Thyroid gland (tissue), 4 donors: ENCODE measurements at places on chromosomes 1 and 21. TPM values are rescaled to one million over a fixed set of nuclear protein-coding genes. Genes with fewer than 3 reads are reported as not detected.
A peak's percentile ranks its signal among the peaks of the same experiment; 100 is the strongest.

- DNase-seq, result no peak
Measured at GRCh38 chr1:205669341-205670149, 10.8 kb downstream of the SLC45A3 start.

Gene UBL4B
- not detected for total RNA-seq

DNA sequence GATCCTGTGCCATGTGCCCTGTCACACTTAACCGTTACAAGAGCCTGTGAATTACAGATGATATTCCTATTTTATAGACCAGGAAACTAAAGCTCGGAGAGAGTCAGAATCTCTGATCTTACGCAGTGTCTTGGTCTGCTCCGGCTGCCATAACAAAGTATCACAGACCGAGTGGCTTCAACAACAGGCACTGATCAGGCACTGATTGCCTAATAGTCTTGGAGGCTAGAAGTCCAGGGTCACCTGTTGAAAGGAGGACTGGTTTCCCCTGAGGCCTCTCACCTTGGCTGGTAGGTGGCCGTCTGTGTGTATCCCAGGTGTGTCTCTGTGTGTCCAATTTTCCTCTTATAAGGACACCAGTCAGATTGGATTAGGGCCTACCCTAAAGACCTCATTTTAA lies 31.5 kb upstream of the KCNE2 start:
- DNase-seq, result no peak

DNA sequence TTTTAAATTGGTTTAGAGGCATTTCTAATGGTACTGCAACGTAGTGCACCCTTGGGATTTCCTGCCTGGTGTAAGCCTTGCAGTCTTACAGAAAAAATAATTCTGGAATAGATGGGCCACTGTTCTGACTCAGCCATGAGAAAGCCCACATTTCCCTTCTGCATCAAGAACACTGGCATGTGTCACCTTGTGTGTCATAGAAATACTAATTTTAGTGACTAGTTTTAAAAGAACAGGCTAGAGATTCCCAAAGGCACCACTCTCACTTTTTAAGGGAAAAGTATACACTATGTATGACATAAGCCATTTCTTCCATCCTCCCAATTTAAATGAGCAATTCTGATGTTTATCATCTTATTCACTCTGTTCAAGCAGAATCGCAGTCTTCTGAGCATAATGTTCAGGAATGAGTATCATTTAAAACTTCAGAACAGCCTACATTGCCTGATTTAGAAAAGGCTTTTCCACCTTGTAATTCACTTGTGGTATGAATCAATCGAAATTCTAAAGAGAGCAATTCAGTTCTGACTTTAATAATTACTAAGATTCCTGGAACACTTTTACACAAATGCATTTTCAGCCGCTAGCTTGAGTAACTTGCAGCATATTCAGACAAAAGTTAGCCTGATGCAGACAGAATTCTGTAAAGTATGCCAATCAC lies 18.8 kb downstream of the RGS13 start:
- no peak for DNase-seq

- DNase-seq, result no peak
Measured at GRCh38 chr1:36126797-36127500, 1.9 kb upstream of the COL8A2 start.

DNA sequence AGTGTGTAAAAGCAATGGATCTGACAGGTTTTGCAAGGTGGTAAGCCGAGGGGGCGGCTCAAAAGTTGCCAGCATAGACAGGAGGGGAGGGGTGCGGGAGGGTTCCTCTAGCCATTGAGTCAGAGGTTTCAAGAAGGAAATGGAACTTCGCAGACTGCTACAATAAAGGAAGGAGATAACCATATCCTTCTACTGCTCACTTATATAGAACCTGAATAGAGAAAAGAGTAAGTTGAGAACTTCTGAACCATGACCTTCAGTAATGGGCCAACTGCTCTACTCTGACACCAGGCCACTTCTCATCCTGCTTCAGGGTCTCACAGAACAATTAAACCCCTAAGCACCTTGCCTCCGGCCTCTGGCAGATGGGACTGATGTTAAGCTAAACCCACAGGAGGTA lies 26.3 kb upstream of the BCAR3 start:
- no peak for DNase-seq

Gene OBSCN
- total RNA-seq, result 31.5 TPM

GRCh38 chr1:218739426-218739825 lies 394.3 kb downstream of the TGFB2 start:
- DNase-seq, result no peak

DNA sequence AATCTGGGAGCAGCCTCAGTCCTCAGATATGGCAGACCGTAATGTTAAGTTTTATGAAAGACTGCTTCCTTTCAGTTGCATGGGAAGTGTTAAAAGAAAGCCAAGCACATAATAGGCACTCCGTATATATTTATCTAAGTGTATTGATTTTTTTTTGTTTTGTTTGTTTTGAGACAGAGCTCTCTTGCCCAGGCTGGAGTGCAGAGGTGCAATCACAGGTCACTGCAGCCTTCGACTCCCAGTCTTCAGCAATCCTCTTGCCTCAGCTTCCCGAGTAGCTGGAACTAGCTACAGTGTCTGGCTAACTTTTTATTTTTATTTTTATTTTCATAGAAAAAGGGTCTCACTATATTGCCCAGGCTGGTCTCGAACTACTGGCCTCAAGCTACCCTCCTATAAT lies 341.8 kb downstream of the USH2A start:
- DNase-seq, result no peak

DNA sequence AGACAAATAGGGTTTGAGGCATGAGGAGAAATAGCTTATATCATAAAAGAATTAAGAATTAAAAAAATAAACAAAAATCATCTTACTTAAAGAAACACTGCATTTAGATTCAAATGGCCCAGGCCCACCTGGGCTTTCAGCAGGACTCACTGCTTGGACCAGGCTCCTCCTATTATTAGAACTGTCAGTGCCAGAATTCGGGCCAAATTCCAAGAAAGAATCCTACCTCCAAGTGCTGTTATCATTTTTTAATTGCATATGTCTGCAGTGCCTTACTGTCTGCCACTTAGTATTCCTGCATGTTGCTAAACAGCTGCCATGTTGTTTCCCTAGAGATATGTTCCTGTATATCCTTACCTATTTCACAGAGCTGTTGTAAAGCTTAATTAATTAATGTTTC lies 112.0 kb downstream of the BARHL2 start:
- DNase-seq, result no peak

Gene SYT2
- not detected for total RNA-seq

DNA sequence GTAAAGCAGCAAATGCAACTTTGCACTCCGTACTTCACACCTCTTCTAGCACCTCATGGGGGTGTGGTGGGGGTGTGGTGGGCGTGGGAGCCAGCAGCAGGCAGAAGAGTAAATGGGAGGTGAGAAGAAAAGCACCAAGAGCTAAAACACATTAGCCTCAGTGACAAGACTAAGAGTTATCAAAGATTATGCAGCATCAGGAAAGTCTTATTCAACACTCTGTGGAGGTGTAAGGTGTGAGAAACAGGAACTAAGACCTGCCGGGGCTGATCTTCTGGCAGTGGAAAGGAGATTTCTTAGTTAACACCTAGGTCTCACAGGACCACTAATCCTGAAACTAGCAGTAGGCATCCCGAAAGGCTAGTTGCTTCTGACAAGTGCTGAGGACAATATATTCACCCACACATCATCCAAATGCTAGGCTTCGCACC lies 9.9 kb downstream of the TGFBR3 start:
- no peak for DNase-seq

Gene ATP5PF
- total RNA-seq, result 97.8 TPM

Gene WDR26
- total RNA-seq, result 72.8 TPM

DNA sequence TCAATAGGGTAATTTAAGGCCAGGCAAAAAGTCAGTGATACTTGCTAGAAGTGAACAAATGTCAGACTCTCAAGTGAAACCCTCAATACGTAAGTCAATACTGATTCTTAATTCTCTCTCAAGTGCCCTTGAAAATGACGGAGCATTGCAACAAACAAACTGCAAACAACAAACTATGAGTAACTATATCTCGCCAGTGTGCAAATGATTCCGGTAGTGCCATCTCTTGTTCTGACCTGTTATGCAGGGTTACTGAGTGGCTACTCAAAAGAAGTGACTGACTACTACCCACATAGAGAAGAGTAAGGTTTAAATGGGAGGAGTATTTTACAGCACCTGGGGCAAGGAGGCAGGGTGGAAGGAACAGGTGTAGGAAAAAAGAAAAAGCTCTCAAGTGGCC lies 1.6 kb downstream of the SLC19A2 start:
- DNase-seq, result no peak

Gene LRRC52
- total RNA-seq, result not detected

GRCh38 chr1:151516031-151516511 lies 4.9 kb downstream of the CGN start:
- DNase-seq, result peak; percentile 19

- DNase-seq, result peak; percentile 67
Measured at GRCh38 chr1:3590139-3590763, 21.1 kb downstream of the MEGF6 start.

Gene LMO4
- 53.3 TPM for total RNA-seq

GRCh38 chr1:53485478-53486394 lies 26.5 kb downstream of the DMRTB1 start:
- DNase-seq, result peak; percentile 83

DNA sequence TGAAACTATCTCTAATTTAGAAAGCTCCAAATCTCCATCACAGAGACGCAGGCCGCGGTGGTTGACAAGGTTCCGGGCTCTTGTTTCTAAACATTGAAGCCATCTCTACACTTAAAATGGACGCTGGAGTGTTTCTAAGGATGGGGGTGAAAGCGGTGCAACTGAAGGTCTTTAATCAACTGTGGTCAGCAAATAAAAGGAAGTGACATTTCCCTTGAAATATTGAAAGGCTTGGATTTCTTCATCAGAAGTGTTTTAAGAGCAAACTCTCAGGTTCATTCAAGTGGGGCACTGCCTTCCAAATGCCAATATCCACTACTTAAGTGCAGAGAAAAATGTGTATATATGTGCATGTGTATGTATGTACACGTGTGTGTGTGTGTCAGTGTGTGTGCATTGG lies 117.3 kb downstream of the KAZN start:
- DNase-seq, result no peak

- no peak for DNase-seq
Measured at GRCh38 chr1:55216096-55216495, 932 bp upstream of the USP24 start.

DNA sequence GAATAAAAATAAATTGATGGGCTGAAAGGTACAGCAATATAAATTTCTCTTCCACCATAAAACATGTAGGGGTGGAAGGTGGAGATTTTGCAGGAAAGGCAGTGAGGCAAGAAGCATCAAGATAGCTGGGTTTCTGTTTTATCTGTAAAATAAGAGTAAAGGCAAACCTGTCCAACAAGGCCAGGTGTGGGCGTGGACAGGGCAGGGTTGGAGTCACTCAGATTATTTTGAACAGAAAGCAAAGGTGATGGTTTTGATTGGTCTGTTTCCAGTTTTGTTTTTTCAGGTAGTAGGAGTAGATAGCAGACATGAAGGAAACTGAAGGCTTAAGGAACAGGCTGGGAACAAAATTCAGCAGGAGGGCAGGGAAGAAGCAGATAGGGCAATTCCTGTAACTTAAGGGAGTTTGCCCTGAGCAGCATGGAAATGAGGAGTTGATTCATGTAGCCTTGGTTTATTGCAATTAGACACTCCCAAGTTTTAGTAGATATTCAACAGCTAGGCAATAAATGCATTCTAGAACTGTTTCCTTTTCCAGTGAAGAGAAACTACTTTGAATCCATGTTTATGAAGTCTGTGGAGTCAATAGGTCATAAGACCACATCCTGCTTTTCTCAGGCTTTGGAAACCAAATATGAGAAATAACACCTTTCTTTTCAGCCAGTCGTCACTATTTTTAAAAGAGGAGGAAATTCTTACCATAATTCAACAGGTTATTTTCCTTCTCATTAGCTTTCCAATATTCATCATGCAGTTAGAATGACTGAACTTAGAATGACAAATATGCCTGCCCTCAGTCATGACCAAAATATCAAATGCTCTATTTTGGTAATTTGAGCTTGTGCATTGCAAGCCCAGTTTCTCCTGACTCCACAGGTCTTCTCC lies 38.7 kb upstream of the CD55 start:
- DNase-seq, result no peak

- no peak for DNase-seq
Measured at GRCh38 chr21:38289705-38290485, 33.1 kb downstream of the KCNJ15 start.

Gene ANGPTL1
- total RNA-seq, result 79.3 TPM

GRCh38 chr1:31753707-31754349 lies 10.3 kb downstream of the ADGRB2 start:
- DNase-seq, result peak; percentile 72

Gene LENEP
- not detected for total RNA-seq

DNA sequence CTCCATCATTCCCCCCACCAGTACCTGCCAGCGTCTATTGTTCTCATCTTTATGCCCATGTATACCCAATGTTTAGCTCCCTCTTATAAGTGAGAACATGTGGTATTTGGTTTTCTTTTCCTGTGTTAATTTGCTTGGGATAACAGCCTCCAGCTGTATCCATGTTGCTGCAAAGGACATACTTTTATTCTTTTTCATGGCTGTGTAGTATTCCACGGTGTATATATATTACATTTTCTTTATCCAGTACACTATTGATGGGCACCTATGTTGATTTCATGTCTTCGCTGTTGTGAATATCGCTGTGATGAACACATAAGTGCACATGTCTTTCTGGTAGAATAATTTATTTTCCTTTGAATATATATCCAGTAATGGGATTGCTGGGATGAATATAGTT lies 313.3 kb upstream of the GREM2 start:
- DNase-seq, result no peak

Gene VPS72
- 47.5 TPM for total RNA-seq

Gene PDE9A
- 9.6 TPM for total RNA-seq

Gene PRXL2B
- 19.6 TPM for total RNA-seq

GRCh38 chr1:90175490-90176167 lies 180.7 kb downstream of the ZNF326 start:
- DNase-seq, result no peak

DNA sequence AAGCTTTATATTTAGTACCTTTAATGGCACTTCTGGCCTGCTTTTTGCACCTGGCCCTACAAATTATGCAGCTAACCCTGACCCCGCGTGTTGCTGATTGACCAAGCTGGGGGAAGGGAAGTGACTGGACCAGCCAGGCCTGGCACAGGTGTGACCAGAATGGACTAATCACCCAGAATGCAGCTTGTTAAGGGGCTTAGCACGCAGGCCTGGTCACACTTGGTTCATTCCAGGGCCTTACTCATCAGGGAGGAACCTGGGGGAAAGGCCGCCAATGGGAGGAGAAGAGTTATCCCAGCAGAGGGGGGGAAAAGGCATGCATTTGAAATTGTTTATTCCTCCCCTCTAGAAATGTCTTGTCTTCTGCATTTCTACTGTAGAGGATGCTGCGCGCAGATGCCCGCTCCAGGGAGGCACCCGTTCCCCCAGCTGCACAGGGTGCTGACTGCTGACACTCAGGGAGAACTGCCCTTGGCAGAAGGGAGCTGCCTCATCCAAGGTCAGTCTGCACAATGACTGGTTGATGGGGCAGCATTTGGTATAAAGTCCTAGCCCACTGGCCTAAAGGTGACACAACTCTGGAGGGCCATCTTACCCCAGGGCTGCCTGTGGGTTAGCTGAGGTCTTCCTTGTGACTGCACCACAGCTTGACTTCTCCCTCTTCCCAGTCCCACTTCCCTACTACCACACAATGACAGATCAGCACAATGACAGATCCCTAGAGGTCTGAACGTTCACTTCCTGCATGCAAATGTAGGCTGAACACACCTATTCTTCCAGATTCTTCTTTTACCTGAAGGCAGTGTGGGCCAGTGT lies 29.0 kb downstream of the DHCR24 start:
- DNase-seq, result no peak

Gene EXTL1
- total RNA-seq, result not detected

- DNase-seq, result no peak
Measured at GRCh38 chr1:97334454-97334853, 586.4 kb downstream of the DPYD start.

Gene GBP1
- total RNA-seq, result 20.6 TPM

Gene VWA1
- total RNA-seq, result 36.7 TPM

Gene DNAJC28
- 8.9 TPM for total RNA-seq
